ENCODE measurements at places on chromosomes 7 and 10.

DNA sequence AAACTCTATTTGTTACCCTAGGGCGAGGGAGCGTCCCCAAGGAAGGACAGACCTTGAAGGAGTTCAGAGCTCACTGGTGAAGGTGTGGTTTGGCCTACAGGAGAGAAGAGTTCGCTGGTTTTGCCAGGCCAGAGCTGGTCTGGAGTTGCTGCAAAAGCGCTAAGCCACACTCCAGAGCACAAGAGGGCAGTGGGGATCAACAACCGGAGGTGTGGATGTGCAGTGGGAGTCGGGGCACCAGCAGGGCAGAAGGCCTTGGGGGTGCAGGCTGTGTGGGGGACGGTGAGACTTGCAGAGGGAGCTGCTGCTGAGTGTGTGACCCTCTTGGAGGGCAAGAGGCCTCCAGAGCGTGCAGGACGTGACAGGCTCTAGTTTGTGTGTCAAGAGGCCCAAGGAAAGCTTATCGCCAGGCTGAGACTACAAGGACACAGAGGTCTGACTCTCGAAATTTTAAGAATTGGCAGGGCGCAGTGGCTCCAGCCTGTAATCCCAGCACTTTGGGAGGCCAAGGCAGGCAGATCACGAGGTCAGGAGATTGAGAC, 14.3 kb upstream of the CUL1 start:
- no peak for DNase-seq

- DNase-seq, result no peak
These were observed 8.9 kb upstream of the GRK5 start for GRCh38 chr10:119198438-119198837.

DNA sequence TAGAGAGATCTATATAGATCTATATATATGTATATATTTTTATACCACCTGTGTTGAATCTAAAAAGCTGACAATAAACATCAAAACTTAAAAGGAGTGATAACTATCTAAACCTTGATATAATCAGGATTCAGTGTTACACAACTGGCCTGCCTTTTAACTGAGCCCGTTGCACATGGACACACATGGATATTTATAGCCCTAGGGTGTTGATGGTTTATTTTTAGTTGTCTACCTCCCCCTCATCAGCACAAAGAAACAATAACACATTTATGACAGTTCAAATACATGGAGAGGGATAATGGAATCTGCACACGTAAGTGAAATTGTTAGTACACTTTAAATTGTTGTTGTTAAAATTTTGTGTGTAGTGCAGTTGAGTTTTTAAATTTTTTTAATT, 336.9 kb downstream of the ZNF248 start:
- no peak for DNase-seq

DNA sequence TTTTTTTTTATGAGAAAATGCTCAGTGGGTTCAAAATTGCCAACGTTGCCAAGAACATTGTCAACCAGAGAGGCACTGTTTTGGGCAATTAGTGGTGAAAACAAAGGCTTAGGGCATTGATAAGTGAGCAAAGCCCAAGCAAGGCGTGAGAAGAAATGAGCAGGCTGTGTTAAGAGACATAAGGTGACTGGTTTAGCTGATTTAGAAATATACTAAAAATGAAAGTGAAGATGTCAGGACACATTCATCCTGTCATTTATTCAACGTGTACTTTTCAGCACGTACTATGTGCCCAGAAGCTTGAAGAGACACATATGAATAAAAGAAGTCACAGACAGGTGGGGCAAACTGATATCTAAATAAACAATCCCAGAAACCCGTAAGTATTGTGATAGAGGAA, 31.8 kb downstream of the AOAH start:
- DNase-seq, result no peak

DNA sequence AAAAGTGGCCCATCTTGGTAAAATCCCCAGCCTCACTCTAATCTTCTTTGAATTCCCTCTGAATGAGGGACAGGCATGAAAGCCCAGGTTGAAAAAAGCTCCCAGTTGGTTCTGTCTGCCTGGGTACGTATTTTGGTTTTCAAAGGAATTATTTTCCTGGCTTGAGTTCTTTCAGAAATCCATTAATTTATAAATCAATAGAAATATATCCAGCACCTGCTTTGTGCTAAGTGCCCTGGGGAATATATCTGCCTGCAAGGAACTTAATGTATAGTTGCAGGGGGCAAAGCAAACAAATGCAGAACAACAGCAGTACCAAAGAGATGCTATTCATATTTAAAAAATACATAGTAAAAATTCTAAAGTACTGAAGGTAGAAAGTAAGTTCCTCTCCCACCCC, 362.7 kb downstream of the REEP3 start:
- no peak for DNase-seq

- DNase-seq, result no peak
These were observed 3.3 kb downstream of the CUX1 start for GRCh38 chr7:101820703-101821102.

GRCh38 chr10:117421985-117422384, 46.7 kb upstream of the PDZD8 start:
- DNase-seq, result no peak

DNA sequence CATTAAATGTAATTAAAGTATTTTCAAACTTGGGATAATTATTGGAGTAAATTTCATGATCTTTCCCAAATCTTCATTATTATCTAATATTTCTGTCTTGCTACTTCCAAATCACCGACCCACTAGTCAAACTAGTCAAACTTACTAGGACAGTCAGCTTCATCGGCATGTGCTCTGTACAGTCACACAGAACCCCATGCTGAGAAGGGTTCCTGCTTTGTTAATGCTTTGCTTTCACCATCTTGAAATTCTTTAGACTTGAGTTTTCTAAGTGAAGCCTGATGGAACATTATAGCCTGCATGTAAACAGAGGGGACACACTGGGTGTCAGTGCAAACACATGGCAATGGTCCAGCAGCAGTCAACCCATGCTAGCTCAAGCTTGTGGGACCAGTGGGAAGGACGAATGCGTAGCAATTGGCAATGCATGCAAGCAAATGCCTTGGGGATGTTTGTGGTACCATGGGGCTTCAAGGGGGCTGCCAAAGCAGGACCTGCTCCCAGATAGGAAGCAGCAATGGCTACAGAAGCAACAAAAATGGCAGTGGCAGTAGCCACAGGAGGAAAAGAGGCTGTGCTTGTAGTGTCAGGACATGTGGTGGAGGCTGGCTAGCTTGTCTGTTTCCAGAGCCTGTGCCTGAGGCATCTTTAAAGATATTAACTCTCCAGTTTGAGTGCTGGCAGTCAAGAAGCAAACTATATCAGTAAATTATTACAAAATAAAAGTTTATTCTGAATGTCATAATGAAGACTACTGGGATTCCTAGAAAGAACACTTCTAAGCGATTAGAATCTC, 441.1 kb upstream of the SEMA3D start:
- no peak for DNase-seq

DNA sequence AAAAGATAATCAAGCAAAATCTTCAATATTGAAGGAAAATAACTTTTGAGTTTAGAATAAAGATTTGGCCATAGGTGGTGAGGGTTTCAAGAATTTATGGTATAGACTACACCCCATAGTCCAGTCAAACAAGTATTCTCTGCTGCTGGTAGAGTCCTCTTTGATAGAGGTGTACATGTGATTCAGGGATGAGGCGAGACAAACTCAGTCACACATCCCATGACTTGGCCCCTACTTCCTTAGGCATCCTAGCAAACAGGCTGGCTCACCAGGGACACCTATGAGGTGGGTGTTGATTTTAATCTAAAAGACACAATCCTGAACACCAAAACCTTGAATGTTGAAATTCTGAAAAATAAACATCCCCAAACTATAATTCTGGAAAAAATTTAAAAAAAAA, 78.1 kb upstream of the SLC25A13 start:
- no peak for DNase-seq

- no peak for DNase-seq
These were observed 8.6 kb downstream of the TRIM56 start for GRCh38 chr7:101093906-101094305.

DNA sequence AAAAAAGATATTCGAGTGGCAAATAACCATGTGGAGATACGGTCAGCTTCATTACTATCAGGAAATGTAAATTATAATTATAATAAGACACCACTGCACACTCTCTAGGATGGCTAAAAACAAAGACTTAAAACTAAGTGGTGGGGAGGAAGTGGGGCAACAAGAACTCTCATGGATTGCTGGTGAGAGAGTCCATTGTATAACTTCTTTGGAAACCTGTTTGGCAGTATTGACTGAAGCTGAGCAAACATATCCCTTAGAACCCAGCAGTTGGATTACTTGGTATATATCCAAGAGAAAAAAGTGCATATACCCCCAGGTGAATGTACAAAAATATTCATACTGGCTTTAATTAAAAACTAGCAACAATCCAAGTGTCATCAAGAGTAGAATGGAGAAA, 133.7 kb upstream of the CTBP2 start:
- no peak for DNase-seq

- DNase-seq, result no peak
These were observed 951.4 kb downstream of the SORCS3 start for GRCh38 chr10:105592468-105592867.

- no peak for DNase-seq
These were observed 103.7 kb downstream of the MKI67 start for GRCh38 chr10:128022261-128023196.

GRCh38 chr7:100483090-100483721, 521 bp upstream of the NYAP1 start:
- peak; percentile 82 for DNase-seq

DNA sequence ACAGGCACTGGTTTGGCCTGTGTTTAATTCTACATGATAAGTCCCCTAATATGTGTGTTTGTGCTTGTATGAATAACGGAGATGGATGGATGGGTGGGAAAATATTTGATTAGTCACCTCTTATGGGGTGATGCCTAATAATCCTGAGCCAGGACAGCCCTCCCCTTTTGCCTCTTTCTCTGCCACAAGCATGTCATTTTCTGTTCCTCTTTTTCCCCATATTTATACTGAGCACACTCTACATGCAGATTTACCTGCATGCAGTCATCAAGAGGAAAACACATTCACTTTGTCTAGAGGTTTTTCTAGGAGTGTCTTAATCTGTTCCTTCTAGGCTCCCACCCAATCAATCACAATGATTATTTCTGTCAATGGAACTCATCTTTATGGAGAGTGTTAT, 111.6 kb upstream of the TBX20 start:
- no peak for DNase-seq

- DNase-seq, result no peak
These were observed 51.7 kb downstream of the EBF3 start for GRCh38 chr10:129912166-129912917.

GRCh38 chr10:83023662-83024061, 1115.6 kb upstream of the GHITM start:
- no peak for DNase-seq

DNA sequence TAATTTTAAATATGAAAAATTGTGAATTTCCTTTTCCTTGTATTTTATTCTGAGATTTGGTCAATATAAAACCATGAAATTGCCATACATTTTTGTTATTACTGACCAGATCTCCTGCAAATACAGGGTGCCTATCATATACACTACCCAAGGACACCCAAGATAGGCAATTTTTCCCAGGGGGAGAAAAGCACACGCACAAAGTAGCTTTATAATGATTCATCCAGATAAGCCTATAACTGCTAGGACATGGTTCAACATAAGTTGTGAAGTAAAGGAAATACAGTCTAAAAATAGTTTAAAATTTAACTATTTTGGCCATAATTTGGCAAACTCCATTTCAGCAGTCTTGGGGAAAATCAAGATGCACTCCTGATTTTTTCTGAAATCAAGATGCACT, 4.8 kb downstream of the RUFY2 start:
- no peak for DNase-seq

- DNase-seq, result no peak
These were observed 992 bp upstream of the MGMT start for GRCh38 chr10:129465796-129466702.

- no peak for DNase-seq
These were observed 70.7 kb upstream of the STEAP4 start for GRCh38 chr7:88377434-88377833.

DNA sequence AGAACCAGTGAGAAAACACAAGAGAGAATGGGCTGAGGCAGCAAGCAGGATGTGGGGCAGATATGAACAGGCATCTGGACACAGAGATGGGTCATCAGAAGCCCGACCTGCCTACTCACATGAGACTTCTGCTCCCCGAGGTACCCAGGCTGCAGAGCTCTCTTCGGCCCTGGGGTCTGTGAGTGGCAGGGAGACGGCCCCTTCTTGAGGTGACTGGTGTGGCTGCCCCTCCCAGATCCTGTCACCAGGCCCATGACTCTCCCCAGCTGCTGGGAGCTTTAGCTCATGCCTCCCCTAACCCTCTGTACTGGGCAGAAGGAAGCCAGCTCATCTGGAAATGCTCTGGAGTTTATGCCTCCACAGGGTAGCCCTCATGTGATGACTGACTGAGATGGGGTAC, 157.6 kb upstream of the PCBD1 start:
- DNase-seq, result no peak

DNA sequence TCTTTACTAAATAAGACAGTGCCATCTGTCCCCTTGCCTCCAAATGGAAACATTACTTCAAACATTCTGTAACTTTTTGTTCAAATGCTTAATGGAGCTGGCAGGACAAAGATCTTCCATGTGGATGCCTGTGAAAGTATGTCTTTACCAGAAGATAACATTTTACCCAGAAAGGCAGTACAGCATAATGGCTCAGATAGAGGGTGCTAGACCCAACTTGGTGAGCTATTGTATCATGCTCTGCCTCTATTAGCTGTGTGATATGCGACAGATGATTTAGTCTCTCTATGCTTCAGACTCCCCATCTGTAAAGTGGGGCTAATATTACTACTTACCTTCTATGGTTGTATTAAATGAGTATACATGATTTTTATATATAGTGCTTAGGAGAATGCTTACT, 8.8 kb upstream of the SMKR1 start:
- DNase-seq, result no peak

GRCh38 chr10:17010363-17011145, 119.1 kb downstream of the CUBN start:
- no peak for DNase-seq

DNA sequence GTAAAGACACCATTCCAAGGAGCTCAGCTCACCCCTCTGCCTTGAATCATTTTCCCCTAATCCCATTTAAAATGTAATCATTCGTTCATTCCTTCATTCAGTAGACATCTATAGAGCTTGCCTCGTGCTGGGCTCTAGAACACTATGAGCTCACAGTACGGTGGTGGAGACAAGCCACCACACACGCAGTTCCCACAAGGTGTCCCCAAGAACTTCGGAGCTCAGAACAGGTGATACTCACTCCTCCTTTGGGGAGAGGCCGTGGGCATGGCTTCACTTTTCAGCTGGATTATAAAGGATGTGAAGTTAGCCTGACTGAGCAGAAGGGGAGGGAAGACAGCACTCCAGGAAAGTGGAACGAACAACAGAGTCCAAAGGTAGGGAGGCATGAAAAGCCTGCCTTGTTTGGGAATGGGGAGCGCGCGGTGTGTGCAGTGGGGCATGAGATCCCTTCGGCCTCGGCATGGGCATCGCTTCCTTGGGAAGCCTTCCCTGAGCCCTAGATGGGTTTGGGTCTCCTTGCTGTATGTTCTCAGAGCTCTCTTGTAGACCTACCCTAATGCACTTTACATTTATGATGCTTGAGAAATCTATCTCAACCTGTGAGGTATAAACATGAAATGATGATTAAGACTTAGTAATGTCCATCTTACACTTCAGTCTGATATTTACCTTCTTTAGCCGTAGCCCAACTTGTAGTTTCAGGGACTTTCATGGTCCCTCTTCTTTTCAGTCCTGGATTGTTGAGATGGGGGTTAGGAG, 809 bp upstream of the OGA start:
- no peak for DNase-seq

GRCh38 chr7:15820319-15820718, 133.8 kb upstream of the MEOX2 start:
- DNase-seq, result no peak

- DNase-seq, result no peak
These were observed 38.7 kb upstream of the BNIP3 start for GRCh38 chr10:132020456-132020855.

GRCh38 chr7:142868986-142869415, 14.1 kb downstream of the EPHB6 start:
- DNase-seq, result no peak

Data from stimulated activated CD4-positive, alpha-beta T cell treated with anti-CD3 and anti-CD28 coated beads, Interleukin-1b, Interleukin-23, amount 100 ng/mL, for 4 hours (primary cell).